Kidney tubule cell (primary cell): ENCODE measurements at places on chromosomes 3 and 15.
A peak's percentile ranks its signal among the peaks of the same experiment; 100 is the strongest.

- DNase-seq = no peak
Measured at GRCh38 chr3:127990461-127990860, 61.8 kb upstream of the SEC61A1 start.

DNA sequence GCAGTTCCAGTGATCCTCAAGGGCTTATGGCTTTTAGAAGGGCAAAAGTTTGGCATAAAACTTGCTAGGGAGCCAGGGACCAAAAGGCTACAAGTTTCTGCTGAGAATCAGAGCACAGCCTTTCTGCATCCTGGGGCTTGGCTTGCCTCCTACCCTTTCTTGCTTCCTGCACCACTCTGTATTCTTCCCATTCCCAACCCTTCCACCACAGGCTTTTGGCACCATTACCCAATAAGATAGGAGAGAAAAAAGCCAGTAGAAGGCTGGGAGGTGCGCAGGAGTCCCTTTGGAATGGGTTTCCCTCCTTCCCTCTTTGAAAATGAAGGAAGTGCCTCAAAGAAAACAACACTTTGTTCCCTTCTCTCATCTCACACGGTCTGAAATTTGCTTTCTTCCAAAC, 268.6 kb downstream of the PDCD6IP start:
- no peak for DNase-seq

DNA sequence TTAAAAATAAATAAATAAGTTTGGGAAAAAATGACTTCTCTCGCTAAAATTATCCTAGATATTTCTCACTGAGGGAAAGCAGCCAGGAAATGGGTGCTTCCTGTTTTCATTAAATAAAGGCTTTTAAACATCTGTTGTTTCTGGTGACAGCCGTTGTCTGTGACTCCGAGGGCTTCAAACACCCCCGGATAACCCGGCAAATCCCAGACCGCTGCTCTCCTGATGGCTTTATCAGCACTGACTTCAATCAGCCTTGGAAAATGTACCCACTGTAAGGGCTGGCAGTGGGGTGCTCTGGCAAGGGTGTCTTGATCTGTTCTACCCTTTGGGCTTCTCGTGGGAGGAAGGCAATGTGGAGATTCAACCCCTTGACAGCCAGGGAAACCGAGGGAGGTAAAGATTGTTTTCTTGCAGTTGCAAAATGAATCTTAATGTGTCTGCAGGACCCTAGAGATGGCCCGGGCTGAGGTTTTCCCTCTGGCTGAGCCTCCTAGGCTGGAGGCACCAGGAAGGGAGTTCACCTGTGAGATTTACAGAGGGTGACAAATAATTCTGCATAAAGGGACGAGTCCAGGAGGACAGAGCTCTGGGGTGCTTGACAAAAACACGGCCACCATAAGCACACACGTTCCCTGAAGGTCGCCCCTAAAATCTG, 33.6 kb upstream of the SEC13 start:
- no peak for DNase-seq

DNA sequence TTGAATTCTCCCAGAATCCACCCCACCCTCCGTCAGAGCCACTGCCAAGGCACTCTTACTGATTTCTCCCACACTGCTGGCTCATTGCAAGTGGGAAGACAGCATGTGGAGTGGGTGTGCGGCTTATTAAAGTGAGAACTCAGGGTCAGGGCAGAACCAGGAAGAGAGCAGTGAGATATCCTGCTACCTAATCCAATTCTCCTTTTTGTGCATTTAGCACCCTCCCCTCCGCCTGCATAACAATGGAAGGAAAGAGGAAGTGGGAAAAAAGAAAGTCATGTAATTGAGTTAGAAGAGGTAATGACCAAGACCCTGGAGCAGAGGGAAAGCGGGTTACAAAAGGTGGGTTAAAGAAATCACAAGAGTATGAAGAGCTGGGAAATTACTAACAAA, 27.8 kb upstream of the PIK3CB start:
- DNase-seq = peak; percentile 42

DNA sequence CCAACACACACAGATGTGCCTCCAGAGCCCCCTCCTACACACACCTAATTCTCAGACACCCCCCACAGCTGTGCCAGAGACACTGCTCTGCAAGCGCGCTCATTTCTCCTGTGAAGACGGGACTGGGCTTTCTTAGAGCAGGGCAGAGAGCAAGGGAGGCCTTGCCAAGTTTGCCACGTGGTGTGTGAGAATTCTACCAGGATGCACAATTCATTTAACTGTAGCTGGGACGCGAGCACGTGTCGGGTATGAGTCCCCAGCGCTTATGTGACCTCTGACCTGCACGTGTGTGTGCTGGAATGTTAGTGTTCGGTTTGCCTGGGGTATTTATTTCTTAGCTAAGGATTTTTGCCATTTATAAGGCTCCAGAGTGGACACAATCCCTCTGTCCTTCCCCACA, 37.0 kb downstream of the FEM1B start:
- DNase-seq = peak; percentile 23

- DNase-seq = no peak
Measured at GRCh38 chr15:101204739-101205535, 46.9 kb downstream of the CHSY1 start.

DNA sequence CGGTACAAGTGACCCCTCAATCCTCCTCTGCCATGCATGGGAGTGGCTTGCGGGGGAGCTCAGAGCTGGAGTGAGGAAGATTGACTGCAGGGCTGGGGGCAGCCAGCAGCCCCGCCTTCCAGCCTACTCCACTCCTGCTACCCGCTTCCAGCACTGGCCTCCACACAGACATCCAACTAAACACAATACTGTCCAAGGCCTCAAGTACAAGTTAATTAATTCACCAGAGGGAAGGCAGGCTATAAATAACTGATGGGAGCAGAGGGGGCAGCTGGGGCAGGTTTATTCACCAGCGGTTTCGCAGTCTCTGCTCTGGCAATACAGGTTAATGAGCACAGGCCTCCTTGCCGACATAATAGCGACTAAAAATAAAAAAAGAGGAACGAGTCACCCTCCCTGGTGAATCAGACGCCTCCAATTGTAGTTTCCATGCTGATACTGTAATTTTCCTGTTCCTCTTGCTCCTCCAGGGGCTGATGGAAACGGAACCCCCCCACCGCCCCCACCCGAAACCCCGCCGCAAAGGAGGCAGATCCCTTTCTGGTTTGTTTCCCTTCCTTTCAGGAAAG, 166.4 kb upstream of the TLE3 start:
- peak; percentile 90 for DNase-seq

DNA sequence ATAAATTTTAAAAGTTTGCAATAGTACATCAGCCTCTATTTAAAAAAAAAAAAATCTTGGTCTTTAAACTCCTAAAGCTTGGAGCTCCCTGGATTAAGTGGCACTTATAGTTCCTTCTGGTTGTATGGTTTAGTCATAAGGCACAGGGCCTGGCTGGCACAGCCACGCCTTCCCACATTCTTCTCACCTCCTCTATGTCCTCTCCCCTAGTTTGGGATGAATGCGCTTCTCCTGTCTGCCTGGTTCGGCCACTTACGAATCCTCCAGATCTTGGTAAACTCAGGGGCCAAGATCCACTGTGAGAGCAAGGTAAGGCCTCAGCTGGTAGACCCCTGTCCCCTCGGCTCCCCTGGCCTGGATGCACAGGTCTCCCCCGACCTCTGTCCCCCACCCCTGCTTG, 10.0 kb downstream of the ANKDD1A start:
- no peak for DNase-seq

DNA sequence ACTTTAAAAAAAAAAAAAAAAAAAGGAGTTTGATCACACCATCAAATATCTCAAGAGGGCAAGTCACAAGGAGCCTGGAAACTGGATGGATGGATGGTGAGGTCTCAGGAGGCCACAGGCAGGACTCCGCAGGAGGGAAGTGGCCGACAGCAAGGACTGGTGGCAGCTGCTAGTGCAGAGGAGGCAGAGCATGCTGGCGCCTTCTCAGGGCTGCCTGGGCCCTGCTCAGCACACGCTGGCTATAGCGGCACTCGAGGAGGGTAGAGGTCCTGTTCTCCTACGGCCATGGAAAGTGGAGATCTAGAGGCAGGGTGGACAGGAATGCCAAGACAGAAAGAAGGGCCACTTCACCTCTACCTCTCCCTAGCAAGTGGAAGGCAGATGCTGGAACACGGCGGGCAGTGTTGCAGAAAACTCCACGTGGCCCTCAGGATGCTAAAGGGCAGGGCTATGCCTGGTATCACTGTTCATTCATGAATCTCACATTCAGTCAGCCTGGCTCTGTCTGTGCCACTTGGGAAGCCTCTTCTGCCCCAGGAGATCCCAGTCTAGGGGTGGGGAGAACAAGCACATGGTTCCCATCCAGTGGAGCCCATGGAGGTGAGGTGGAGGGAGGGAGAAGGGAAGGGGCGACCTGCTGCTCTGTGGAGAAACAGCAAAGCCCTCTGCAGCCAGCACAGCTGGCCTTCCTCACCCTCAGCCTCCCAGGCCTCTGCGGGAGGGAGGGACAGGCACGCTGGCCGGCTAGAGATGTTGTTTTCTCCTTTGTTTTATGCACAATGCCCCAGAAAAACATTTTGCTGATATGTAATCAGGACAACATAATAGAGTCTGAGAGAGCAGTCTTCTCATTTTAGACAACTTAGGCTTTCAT, 71.0 kb downstream of the OXNAD1 start:
- DNase-seq = no peak

GRCh38 chr3:10723991-10724390, 92.0 kb upstream of the SLC6A11 start:
- no peak for DNase-seq
